Activated CD4-positive, alpha-beta T cell treated with anti-CD3 and anti-CD28 coated beads for 36 hours (primary cell): ENCODE measurements at places on chromosomes 12 and 14. TPM values are rescaled to one million over a fixed set of nuclear protein-coding genes. Genes with fewer than 3 reads are reported as not detected.

GRCh38 chr12:63208956-63209355 lies 58.0 kb upstream of the AVPR1A start:
- no peak for DNase-seq

DNA sequence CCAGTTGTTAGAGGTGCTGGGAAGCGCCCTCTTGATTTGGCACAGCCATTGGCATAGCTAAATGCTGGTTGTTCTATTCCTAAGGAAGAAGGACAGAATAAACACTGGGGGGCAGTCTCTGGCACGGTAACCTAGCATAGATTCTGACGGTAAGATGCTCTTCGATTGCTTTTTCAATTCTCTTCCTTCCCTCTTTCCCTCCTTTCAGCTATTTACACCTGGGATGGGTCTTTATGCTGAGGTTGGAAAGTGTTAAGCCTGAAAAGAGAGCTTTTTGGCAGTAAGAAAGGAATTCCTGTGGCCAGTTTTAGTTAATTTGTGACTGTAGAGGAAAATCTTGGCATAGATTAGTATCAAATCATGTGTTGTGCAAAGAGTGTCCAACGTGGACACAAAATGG lies 162.8 kb downstream of the SNAPC1 start:
- peak; percentile 24 for DNase-seq

DNA sequence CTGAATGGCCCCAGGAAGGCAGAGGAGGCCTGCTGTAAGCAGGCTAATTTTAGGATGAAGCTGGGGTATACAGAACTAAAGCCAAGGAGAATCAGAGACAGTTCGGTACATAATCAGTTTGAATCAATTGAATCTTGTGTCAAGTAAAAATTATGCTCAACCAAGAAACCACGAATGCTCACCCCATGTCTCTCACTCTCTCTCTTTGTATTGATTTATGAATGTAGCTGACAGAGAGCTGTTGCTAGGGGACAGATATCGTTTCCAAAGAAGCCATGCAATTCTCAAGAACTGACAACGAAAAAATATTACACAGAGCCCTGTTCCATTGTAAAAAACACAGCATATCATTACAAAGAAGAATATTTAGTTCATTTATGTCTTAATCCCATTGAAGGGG lies 151.1 kb upstream of the PKP2 start:
- no peak for DNase-seq

DNA sequence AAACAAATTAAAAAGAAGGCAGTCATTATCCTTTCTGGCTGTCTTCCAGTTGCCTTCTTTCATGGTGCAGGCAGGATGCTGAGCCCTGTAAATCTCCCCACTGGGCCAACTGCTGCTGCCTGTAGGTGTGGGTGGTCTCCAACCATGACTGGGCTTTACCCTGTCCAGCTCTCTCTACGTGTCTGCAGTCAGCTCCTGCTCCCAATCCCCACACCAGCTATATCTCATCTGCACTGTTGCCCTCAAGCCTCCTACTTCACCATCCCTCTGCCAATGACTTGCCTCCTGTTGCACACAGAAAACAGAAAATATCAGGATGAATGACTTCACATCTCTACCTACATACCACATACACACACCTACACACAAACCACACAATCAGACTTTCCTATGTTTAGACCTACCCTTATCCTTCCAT lies 39.7 kb upstream of the PSMA6 start:
- peak; percentile 18 for DNase-seq

- no peak for DNase-seq
Measured at GRCh38 chr14:102746634-102747438, 30.4 kb upstream of the TRAF3 start.

DNA sequence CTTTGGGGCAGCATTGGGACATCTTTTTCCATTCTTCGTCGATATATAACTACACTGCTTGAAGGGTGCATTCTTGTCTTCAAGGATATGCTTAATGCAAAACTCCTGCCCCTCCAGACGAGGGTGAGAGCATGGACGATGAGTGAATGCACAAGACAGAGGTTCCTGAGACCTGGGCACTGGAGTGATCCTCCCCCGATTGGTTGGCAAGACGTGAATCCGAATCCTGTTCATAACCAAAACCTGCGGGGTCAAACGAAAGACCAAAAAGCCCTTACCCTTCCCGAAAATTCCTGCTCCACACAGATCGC lies 684 bp downstream of the KANSL2 start:
- DNase-seq: no peak

KRT2 gene
- total RNA-seq: not detected

- DNase-seq: no peak
Measured at GRCh38 chr14:93571275-93571674, 140.5 kb downstream of the UNC79 start.

CABP1 gene
- total RNA-seq: 0.90 TPM

- peak; percentile 27 for DNase-seq
Measured at GRCh38 chr12:111412007-111412829, 6.5 kb downstream of the SH2B3 start.

GOLGA3 gene
- total RNA-seq: 38.5 TPM

CAPRIN2 gene
- 19.8 TPM for total RNA-seq

- DNase-seq: peak; percentile 16
Measured at GRCh38 chr12:53048033-53048779, 1.7 kb upstream of the TNS2 start.

DNA sequence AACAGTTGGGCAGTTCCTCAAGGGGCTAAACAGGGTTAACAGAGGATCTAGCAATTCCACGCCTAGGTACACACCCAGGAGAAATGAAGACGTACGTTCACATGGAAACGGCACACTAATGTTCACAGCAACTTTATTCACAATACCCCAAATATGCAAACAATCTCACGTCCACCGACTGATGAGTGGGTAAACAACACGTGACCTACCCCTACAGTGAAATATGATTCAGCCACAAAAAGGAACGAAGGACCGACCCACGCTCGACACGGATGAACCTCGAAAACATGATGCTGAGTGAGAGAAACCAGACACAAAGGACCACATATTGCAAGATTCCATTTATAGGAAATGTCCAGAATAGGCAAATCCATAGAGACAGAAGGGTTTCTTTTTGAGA lies 112.7 kb downstream of the NCOR2 start:
- DNase-seq: no peak

DNA sequence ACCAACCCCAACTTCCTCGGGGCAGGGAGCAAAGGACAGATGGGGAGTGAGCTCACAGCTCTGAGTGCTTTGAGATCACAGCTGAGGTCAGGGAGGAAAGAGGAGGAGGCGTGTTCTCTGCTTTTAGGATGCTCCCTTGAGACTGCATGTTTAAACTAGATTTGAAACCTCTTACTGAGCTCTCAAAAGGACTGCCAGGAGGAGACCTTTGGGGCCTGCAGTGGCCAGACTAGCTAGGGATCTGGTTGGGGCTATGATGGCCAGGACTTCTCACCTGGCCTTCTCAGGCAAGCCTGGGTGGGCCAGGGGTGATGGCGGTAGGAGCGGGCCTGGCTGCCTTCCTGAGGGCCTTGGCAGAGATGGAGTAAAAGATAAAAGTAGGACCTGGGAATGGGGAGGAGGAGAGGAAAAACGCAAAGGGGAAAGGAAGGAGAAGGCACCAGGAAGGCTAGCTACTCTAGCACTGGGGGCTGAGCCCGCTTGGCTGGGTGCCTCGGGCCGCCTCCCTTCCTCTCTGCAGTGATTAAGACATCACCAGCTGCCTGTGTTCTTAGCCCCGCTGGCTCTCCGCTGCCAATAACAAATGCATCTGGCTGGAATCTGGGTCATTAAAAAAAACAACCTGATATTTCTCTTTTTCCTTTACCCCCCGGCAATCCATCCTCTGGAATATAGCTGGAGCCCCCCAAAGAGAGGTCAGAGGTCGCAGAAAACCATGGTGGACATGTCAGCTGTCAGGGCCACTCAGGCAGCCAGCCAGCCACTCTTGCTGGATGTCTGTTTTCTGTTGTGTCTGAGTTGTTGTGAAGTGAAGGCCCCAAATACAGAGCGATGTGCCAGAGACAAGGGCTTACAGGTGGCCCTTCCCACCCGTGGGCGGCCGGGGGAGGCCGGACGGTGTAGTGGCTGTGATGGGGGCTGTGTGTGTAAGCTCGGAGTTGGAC lies 141.3 kb downstream of the TSPAN9 start:
- no peak for DNase-seq

KLRG1 gene
- total RNA-seq: 2.3 TPM

DNA sequence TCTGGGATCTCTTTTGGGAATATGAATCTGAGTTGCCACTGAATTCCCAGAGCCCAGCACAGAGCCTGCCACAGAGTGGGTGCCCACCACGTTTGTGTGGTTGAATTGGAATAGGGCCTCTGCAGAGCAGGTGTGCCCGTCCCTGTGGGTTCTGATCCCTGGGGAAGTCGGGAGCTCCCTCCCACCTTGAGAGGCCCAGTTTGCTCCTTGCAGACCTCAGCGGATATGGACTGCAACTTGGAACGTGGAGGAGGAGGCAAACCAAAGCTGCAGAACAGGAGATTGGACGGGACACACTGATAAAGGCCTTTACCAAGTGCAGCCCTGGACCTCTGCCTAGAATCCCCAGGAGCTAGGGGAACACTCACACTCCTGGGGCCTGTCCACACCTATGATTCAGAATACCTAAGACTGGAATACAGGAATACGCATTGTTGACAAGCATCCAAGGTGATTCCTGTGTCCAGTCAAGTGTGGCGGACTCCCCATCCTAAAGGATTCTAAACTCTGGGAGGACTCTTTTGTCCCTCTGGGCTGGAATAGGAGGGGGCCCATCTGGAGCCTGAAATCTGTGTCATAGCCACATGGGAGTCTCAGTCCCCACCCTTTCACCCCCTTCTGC lies 2.4 kb downstream of the KRT76 start:
- DNase-seq: no peak

- DNase-seq: no peak
Measured at GRCh38 chr12:45988264-45988663, 2.1 kb downstream of the SCAF11 start.

ACRBP gene
- total RNA-seq: 3.3 TPM

GRCh38 chr12:39993268-39993667 lies 112.6 kb downstream of the SLC2A13 start:
- DNase-seq: no peak

- no peak for DNase-seq
Measured at GRCh38 chr12:14396071-14396470, 30.6 kb downstream of the ATF7IP start.

ABCD2 gene
- total RNA-seq: 2.3 TPM

LRRC10 gene
- not detected for total RNA-seq

GRCh38 chr14:102593825-102594137 lies 1.3 kb downstream of the RCOR1 start:
- DNase-seq: no peak

- no peak for DNase-seq
Measured at GRCh38 chr12:41784957-41785356, 359.7 kb downstream of the GXYLT1 start.

GRCh38 chr12:6228535-6229223 lies 28.5 kb downstream of the CD9 start:
- DNase-seq: no peak

DNA sequence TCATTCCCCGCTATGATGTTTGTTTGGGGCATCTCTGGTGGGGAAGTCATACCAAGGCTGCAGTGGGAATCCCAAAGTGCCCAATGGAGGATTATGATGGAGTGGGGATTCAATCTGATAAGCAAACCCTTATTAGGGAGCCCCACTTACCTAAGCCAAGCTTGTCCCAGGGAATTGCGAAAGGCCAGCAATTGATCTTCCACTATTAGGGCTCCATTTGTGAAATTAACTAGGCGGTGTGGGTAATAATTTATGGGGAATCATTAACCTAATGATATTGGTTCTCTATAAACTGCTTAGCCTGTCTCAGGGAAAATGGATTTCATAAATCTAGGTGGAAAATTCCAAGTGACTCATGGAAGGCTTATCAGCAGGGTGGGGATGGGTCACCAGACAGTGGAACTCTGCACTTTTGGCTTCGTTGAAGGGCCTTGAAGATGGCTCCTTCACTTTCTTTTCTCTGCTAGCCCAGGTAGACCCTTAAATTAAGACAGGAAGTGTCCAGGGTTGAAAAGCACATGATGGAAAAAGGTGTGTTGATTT lies 113.0 kb upstream of the WSCD2 start:
- DNase-seq: no peak

GRCh38 chr14:65336191-65336591 lies 76.3 kb upstream of the FUT8 start:
- peak; percentile 72 for DNase-seq

DNA sequence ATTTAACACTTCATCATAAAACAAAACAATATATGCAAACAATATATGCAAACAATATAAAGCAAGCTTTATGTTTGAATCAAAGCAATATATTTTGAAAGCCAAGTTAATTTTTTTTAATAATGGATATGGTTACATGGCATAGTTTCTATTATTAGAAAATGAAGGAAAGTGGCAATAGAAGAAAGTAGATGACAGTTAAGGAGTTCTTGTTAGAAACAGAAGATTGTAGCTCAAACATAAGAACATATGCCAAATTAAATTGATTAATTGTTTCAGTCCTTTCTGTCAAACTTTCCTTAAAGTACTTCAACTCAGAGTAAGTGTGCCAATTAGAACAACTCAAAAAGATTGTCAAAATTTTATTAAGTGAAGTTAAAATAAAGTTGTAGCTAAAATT lies 1248.3 kb downstream of the SLC16A7 start:
- no peak for DNase-seq

GRCh38 chr14:58796242-58797009 lies 158.7 kb downstream of the DACT1 start:
- DNase-seq: no peak

KIF5A gene
- 1.3 TPM for total RNA-seq

DNA sequence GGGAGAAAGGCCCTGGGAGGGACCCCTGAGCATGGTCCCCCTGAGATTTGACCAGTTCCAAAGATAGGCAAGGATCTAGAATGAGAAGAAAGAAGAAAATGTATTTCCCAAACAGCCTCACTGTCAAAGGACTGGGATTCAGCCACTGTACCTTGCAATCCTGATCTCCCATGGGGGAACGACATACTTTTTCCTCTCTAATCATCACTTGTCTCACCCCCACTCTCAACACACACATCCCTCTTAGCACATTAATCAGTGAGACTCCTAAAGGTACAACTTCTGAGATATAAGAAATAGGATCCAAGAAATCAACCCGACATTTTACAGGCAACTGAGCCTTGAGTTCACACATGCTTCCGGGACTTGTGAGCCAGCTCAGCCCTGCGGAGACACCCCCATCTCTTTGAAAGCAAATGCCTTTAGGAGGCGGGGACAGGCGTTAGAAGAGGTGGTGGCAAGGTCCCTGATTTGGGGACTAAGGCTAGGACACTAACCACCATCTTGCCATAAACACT lies 1.4 kb downstream of the MAP3K9 start:
- peak; percentile 76 for DNase-seq
